ENCODE measurements at places on chromosomes 3 and 15. TPM values are rescaled to one million over a fixed set of nuclear protein-coding genes. Genes with fewer than 3 reads are reported as not detected.

The MAP6D1 gene
- polyA plus RNA-seq: not detected

The ABHD2 gene
- polyA plus RNA-seq: 71.0 TPM

The BLM gene
- 1.1 TPM for polyA plus RNA-seq

The PLAAT1 gene
- polyA plus RNA-seq: 0.84 TPM

The FEZF2 gene
- not detected for polyA plus RNA-seq

The HYKK gene
- 5.5 TPM for polyA plus RNA-seq

The XIRP1 gene
- polyA plus RNA-seq: not detected

DNA sequence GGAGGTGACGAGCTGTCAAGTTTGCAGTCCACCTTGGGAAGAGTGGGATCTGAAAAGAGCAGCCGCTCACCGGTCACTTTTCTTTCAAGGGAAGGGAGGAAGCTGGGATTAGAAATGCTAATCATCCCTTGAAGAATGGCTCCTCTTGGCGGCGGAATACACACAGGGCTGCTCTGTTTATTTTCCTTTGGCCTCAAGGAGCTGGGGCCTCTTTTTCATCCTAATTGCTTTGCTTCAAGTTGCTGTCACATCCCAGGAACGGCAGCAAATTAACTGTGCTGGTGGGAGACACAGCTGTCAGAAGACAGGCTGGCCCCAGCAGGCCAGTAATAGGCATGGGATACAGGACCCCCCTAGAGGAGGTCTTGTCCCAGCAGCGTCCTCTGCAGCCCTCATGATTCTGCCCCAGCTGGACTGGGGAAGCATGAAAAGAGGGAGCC, 6.7 kb downstream of the KBTBD13 start:
- DNase-seq: no peak

DNA sequence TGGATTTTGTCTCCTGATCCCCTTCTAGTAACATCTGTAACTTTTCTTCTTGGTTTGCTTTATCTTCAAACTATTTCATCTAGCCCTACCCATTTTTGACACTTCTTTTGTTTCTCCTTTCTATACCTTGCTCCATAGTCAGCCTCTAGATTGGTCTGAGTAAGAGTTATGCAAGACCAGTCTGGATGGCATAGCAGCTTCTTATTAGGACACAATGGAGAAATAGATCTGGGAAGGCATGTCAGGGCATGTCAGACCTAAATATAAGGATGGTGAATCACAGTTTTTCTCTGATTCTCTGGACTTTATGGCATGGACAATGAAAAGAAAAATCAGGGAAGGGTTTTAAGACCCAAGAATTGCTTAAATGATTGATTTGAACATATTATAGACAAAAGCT, 452.5 kb downstream of the RAP2B start:
- DNase-seq: no peak

DNA sequence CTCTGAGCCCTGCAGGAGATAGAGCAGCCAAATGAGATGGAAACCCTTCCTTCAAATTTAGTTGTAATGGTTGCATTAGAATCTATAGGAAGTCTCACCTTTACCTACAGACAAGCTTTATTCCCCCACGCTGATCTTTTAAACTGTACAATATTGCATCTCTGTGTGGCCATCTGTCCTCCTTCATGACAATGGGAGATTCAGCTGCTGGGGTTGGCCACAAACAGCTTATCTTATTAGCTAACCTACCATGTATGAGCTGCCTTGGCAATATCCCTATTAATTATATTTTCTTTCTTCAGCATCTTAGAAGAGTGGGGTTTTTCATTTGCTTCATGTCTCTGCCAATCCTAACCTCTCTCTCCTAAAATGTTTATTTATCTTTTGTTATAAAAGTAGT, 238.7 kb upstream of the NR2E3 start:
- no peak for DNase-seq

- DNase-seq: no peak
Measured at GRCh38 chr3:147312786-147313280, 93.5 kb downstream of the ZIC4 start.

- DNase-seq: no peak
Measured at GRCh38 chr15:63408524-63408923, 26.9 kb upstream of the CA12 start.

DNA sequence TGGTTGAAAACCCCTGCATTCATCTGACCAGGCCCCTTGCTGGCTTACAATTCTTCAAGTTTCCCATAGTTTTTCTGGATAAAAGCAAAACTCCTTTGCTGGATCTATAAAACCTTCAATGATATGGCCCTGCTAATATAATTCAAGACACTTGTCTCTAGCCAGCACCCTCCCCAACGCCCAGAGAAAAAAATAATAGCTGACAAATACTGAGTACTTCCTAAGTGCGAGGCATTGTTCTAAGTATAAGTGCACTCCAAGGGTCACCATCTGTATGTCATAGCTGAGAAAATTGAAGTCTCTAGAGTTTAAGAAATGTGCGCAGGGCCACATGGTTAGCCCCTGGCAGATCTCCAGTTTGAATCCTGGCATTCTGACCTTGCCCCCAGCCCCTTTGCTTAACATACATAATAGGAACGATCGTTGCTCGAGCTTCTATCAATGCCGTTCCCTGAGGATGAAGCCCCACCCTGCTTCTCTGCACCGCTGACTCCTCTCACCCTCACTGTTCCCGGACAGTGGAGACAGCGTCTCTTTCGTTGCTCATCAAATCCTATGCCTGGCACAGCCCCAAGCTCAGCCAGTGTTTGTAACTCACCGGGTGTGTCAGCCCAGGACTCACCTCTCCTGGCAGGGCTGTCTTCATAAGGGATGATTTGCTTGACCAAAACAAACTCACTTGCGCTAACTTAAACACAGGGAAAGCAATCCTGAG, 377.1 kb upstream of the PROK2 start:
- DNase-seq: peak; percentile 35

DNA sequence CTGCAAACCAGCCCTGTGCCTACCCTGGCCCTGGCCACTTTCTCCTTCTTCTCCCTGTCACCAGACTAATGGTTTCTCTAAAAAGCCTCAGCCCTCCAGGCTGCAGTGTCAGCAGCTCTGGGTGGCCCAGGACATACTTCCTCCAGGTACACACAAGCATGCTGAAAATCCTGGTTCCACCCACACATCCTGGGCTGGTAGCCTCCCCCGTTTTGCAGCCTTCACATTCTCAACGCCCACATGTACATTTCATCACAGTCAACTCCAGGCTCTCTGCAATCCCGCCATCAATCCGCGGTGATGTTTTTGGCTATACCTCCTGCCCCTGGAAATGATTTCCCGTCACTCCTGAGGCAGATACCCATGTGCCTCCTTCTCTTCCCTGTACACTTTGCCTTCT, 59.4 kb downstream of the MAGEF1 start:
- DNase-seq: no peak

DNA sequence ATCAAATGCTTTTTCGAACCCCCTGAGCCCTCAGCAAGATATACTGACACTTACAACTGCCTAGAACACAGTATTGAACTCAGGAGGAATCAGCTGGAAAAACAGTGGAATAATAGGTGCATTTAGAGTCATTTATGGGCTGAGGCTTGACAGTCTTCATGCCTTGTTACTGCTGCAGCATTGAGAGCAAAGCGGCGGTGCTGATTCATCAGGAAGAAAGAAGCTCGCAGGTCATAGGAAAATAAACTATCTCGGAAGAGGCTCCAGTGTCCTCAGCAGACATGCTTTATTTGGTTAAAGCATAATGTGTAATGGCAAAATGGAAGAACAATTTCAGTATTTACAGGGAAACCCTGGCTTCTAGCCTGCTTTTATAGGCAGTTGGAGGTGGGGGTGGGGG, 30.1 kb upstream of the NEO1 start:
- no peak for DNase-seq
